ENCODE measurements at places on chromosomes 5 and 9.

GRCh38 chr9:90961375-90961774, 159.8 kb downstream of the SYK start:
- DNase-seq = no peak

GRCh38 chr5:592158-592557, 20.0 kb upstream of the CEP72 start:
- no peak for DNase-seq

DNA sequence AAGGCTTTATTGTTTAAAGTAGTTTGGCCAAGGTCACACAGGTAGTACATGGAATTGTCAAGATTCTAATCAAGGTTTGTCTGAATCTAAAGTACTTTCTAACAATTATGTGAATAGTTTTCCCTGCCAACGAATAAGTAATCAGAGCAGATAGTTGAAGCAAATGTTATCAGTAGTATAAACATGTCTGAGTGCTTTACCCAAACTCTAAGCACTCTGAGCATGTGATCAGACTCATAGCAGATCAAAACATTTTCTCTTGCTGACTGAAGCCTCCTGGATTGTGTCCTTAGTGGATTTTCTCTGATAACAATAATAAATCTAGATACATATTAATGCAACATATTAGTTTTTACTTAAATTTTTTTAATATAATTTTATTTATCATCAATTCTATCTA, 995.0 kb downstream of the EFNA5 start:
- no peak for DNase-seq

- no peak for DNase-seq
These were observed 9.3 kb downstream of the CDO1 start for GRCh38 chr5:115806986-115807653.

- no peak for DNase-seq
These were observed 39.1 kb downstream of the SYK start for GRCh38 chr9:90840696-90841095.

DNA sequence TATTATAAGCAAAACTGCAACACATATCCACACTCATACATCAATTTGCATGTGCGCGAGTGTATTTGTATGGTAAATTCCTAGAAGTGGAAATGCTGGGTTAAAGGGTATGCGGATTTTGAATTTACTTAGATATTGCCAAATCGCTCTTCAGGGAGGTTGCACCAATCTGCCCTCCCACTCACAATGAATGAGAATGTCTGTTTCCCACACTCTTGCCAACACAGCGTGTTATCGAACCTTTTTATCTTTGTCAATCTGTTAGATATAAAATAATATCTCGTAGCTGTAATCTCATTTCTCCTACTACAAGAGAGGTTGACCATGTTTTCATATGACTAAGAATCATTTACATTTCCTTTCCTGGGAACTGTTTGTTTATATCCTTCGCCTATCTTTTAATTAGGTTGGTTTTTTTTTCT, 35.7 kb downstream of the LHX2 start:
- DNase-seq = no peak

DNA sequence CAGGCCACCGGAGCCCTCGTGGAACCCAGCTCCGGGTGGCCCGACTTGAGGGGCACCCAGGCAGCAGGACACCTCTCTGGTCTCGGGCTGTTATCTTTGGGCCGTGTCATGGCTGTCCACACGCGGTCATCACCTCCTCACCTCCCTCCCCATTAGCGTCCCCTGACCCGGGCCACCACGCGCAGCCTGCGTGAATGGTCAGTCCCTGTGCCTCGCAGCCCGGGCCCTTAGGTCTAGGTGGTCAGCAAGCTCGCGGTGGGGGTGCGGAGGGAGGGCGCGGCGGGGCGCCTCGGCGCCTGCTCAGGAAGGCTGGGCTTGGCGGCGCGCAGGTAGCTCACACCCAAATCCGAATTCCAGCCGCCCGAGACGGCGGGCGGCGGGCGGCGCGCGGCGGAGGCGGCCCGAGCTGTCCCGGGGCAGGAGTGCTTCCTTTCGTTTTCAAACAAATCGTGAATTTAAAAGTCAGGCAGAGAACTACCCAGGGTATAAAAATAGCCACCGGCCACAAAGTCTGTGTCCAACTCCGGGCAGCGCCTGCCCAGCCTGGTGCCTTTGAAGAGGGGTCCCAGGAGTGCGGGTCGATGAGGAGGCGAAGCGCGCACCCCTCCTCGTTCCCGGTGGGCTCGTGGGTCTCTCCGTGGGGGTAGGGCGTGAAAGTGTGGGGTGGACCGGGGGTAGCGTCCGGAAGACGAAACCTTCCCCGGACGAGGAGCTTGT, 1.0 kb upstream of the RXRA start:
- no peak for DNase-seq

GRCh38 chr5:50881407-50881806, 215.0 kb downstream of the PARP8 start:
- no peak for DNase-seq

DNA sequence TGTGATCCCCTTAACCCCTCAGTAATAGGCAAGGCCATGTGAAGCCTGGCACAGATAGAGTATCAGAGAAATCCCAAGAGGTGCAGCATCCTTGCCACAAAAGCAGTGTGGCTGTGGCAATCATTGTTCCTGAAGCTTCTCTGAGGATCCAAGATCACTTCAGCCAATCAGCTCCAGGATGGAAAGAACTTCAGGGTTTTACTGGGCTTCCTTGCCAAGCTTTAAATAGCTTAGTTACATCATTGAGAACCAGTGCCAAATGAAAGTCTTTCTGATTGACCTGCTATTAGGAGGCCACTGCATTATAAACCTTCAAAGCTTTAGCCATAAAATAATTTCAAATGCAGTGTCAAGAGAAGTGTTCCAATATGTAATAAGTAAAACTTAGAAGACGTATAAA, 430.6 kb downstream of the PIK3R1 start:
- no peak for DNase-seq

DNA sequence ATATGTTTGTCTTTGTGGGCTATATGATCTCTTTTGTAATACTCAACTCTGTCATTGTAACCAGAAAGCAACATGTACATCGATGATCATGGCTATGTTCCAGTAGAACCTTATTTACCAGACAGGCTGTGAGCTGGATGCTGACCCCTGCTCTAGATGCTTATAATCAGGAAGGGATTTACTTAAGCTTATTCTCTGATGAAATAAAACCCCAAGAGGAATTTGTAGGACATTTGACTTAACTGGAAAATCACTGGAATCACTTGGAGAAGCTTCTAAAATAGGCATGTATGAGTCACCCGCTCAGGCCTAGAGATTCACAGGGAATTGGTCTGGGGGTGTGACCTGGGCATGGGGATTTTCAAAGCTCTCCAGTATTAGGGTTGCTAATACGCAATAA, 285.8 kb upstream of the ZNF608 start:
- DNase-seq = no peak

- no peak for DNase-seq
These were observed 30.3 kb downstream of the VCP start for GRCh38 chr9:35042081-35042604.

DNA sequence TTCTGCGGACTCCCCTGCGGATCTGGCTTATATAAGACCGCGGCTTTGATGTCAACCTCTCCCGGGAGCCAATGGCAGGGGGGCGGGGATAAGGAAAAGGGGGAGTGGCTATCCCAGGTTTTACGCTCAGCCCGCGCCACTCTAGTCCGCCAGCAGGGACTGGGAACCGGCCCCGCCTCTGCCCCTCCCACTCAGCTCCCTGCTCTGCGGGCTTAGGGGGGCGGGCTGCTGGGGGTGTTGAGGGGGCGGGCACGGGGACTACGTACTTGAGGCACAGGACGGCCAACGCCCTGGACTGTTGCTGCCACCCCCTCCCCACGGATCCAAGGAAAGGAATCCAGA, at the start of gene HAND1:
HAND1 (minus strand) TSS at position 4 of the 342 bp plus-strand sequence. CDS start 219 bp downstream, outside the sequence.
- DNase-seq = peak; percentile 88

GRCh38 chr9:91428436-91428835, 4.8 kb upstream of the NFIL3 start:
- DNase-seq = no peak

DNA sequence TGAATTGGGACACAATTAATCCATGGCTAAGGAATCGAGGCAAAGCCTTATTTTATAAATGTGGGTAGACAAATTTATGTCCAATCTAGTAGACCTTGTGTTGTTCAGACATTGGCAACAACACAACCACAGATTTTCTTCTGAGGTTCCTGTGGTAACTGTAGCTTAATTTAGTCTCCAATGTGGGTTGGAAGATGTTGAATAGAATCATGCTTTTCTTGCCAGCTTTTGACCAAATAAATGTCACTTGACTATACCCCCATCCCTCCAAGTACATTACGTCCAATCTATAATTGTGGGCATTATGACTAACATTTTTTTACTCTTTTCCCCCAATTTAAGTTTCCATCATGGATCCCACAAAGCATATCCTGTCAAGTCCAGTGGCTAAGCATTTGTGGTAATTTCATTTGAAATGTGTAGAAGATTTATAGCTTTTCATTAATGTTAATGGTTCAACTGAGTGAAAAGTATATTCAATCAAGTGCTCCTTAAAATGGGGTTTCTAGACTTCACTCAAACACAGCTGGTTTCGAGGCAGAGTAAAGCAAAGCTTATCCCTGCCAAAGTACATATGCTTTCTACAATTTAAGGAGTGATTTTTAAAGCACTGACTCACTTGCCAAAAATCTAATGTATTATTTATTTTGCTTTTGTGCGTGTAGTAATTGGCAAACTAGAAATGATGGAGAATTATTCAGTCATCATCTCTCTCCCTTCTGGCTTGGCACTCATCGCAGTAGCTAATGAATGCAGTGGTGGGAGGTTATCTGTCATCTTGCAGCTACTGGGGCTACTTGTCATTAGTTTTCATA, 141.8 kb downstream of the FAM174A start:
- DNase-seq = no peak

DNA sequence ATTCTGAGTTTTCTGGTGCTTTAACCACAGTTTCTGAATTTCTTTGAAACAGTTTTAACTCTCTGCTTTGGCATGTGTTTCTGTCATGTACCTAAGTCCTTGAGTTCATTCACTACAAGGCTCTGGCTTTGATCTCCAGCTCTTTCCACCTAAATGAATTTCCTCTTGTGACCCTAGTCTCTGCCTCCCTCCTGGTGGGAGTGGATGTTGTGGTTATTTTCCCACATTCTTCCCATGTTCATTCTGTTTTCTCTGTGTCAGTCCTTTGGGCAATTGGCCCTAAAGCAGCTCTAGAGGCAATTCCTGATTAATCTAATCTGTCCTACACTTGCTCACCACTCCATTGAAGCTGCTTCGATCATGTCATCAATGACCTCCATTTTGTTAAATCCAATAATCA, 28.4 kb upstream of the DPYSL3 start:
- DNase-seq = no peak

- DNase-seq = no peak
These were observed 145.0 kb upstream of the SMC2 start for GRCh38 chr9:103949096-103949495.

- DNase-seq = no peak
These were observed 174.0 kb upstream of the SNX2 start for GRCh38 chr5:122600924-122601323.

DNA sequence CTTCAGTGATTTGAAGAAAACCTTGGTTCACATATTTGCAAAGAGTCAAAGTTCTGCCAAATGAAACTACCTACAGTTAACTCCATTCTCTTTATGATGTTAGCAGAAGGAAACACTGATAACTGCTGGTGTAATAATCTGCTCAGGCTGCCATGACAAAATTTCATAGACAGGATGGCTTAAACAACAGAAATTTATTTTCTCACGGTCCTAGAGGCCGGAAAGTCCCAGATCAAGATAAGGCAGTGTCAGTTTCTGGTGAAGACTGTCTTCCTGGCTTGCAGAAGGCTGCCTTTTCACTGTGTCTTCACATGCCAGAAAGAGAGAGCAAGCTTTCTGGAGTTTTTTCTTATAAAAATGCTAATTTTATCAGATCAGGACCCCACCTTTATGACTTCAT, 102.4 kb upstream of the PARP8 start:
- no peak for DNase-seq

Measured in D721Med (cell line).